Stimulated activated CD4-positive, alpha-beta T cell treated with anti-CD3 and anti-CD28 coated beads, TNF-alpha, amount 100 ng/mL, for 4 hours (primary cell): ENCODE measurements at places on chromosomes 16 and 17.
A peak's percentile ranks its signal among the peaks of the same experiment; 100 is the strongest.

GRCh38 chr17:76966486-76967181 lies 98.4 kb downstream of the MGAT5B start:
- no peak for DNase-seq

DNA sequence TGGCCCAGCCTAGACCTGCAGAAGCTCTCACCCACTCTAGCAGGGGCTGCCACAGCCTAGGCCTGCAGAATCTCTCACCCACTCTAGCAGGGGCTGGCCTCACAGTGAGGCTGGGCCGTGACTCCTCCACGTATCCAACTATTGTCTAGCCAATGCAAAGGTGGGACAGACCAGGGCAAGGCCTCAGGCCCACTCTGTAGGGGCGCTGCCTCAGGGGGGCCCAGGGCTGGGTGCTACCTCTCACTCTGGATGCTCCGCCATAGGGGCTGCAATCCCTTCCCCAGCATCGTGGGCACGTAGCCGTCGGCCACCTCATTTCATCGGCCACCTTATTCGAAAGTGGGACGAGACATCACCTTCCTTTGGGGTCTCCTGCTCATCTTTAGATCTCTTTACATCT lies 51.7 kb downstream of the RPH3AL start:
- DNase-seq, result no peak

GRCh38 chr17:22304667-22305303 lies 612.5 kb downstream of the KCNJ18 start:
- no peak for DNase-seq

- DNase-seq, result no peak
Measured at GRCh38 chr16:9033125-9033830, 58.2 kb upstream of the HAPSTR1 start.

- peak; percentile 55 for DNase-seq
Measured at GRCh38 chr17:51427856-51428255, 167.5 kb downstream of the UTP18 start.

DNA sequence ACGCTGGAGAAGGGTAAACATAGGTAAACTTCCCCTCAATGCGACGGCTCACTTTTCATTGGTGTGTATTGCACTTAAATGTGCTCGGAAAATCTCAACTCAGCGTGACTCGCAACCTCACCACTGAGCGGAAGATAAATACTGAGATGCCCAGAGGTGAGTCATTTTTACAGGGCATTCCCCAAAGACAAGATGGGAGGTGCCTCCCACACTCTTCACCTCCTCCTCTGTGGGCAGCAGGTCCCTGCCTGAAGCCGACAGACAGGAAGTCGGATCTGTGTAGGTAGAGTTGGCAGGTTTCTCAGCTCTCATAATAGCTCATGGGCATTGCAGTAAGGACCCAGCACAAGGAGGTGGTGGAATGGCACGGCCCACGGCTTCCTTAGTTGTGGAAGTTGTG lies 274.6 kb upstream of the HSBP1 start:
- DNase-seq, result no peak

- DNase-seq, result peak; percentile 88
Measured at GRCh38 chr17:781805-782731, at the start of the genes GLOD4 and MRM3. TSS of gene GLOD4 (minus strand) at chr17:782280. CDS start at chr17:782255, 25 bp downstream. TSS of gene MRM3 (plus strand) at chr17:782353. CDS start at chr17:782379, 26 bp downstream.

DNA sequence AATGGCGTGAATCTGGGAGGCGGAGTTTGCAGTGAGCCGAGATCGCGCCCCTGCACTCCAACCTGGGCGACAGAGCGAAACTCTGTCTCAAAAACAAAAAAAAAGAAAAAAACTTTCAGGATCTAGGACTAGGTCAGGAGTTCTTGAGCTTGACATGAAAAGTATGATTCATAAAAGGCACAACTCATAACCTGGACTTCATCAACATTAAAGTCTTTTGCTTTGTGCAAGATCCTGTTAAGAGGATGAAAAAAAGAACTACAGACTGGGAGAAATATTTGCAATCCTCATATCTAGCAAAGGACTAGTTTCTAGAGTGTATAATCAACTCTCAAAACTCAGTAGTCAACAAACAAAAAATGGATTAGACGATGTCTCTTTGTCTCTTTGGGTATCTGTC lies 40.0 kb downstream of the TBC1D16 start:
- DNase-seq, result no peak

GRCh38 chr16:22357635-22357971 lies 16.8 kb downstream of the CDR2 start:
- no peak for DNase-seq

GRCh38 chr17:61335105-61335844 lies 64.4 kb upstream of the TBX2 start:
- DNase-seq, result no peak

DNA sequence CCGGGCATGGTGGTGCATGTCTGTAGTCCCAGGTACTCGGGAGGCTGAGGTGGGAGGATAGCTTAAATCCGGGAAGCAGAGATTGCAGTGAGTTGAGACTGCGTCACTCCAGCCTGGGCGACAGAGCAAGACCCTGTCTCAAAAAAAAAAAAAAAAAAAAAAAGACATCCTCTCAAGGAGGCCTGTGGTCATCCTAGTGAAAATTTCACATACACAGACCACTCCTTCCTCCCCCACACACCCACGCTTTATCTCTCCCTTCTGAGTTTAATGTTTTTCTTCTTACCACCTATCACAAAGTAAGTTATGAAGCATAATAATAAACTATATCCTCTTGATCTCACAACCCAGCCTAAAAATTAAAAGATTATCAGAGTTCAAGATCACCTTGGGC lies 1.3 kb upstream of the NOL11 start:
- DNase-seq, result no peak

- DNase-seq, result no peak
Measured at GRCh38 chr17:8326511-8327302, 12.9 kb upstream of the ODF4 start.

GRCh38 chr16:84840687-84841627 lies 21.2 kb downstream of the CRISPLD2 start:
- DNase-seq, result no peak

- DNase-seq, result no peak
Measured at GRCh38 chr16:58425756-58426494, 33.7 kb downstream of the GINS3 start.

GRCh38 chr17:19331543-19332245 lies 30.8 kb downstream of the B9D1 start:
- no peak for DNase-seq

DNA sequence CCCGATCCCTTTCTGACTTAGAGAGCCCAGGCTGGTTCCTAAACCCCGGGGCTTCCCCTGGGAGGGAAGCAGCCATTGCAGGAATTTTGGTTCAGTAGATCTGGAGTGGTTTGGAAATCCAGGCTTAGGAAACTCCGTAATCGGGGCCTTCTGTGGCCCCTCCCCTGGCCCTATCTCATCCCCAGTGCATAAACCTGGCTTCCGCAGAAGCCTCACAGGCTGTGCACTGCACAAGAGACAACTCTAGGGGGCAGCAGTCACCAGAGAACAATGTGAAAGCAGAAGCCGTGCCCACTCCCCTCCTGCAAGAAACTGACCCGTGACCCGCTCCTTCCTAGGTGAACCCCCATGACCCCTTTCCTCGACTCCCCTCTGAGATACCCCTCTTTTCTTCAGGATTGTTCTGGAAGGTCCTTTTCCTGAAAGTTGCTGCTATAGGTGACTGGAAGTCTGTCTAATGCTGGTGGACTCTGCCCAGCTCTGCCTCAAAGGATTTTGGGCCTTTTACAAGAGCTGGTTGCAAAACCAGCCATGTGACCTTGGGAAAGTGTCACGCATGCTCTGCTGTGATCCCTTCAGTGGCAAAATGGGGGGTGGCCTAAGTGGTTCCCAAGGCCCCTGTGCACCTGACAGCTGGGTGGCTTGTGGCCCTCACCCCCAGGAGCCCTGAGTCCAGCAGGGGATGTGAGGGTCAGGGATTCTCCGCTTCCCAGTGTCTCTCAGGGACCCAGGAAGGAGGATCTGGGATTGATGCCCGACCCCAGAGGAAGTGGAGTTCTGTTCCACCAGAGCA lies 14.4 kb downstream of the GUCY2D start:
- no peak for DNase-seq

DNA sequence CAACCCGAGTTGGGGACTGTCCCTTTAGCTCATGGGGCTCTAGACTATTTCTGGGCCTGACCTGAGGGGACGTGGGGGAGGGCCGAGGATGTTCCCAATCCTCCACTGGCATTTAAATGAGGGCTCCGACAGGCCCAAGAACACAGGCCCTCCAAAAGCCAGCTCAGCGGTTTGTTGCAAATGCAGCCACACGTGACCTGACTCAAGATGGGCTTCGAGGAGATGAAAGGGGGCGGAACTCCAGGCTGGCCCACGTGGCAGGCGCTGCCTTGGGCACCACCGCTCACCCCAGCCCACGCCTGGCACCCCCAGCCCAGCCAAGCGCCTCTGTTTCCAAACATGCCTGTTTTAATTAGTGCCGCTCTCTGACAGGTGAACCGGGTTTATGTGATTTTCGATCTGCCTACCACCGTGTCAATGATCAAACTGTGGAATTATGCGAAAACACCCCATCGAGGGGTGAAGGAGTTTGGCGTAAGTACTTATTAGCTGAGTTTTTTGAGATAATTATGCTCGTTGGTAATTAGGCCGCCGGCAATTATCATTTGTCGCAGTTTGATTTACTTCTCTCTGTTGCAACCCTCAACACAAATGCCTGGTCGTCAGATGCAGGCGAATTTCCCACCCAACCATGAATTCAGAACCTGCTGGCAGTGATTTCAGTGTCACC lies 226.7 kb downstream of the KATNIP start:
- no peak for DNase-seq

- DNase-seq, result no peak
Measured at GRCh38 chr16:76265434-76266045, 11.7 kb upstream of the CNTNAP4 start.

DNA sequence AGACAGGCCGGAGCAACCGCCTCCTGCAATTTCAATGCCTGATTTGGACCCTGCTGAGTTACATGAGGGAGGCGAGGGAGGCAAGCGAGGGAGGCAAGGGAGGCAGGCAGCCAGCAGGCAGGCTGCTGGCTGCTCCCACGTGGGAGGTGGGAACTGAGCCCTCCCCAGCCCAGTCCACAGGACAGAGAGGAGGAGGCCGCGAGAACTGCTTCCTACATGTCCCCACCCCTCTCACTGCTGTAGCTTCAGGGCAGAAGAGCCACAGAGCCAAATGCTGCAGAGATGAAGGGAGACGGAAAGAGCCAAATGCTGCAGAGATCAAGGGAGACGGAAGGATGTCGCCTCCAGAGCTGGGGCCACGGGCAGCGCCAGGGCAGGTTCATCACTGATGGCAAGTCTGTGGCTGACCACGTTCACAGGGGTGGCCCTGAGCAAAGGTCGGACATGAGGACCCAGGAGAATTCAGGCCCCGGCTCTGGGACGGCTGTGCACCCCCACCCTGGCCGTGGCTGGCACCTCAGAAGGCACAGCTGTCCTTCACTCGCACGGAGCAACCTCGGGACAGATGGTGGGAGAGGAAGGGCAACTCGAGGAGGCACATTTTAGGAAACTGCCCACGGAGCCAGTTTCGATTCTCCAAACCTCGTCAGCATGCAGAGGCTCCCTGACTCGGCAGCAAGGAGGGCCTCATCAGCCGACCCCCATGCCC lies 21.5 kb downstream of the RPH3AL start:
- DNase-seq, result no peak

DNA sequence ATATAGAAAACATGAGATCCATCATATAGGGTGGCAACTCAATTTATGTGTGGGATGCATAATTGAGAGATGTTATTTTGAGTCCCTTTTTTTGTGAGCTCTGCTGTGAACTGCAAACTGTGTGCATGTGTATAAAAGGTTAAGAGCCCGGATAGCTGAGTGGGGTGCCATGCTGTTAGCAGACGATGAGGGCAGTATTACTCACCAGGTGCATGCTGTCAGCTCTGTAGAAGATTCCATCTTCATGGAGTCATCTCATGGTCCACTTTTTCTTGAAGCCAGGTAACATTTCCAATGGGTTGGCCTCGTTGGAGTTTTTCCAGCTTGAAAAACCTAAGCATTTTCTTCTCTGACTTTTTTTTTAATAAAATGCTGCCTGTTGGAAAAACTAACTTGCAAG lies 43.0 kb upstream of the RHBDL3 start:
- no peak for DNase-seq

DNA sequence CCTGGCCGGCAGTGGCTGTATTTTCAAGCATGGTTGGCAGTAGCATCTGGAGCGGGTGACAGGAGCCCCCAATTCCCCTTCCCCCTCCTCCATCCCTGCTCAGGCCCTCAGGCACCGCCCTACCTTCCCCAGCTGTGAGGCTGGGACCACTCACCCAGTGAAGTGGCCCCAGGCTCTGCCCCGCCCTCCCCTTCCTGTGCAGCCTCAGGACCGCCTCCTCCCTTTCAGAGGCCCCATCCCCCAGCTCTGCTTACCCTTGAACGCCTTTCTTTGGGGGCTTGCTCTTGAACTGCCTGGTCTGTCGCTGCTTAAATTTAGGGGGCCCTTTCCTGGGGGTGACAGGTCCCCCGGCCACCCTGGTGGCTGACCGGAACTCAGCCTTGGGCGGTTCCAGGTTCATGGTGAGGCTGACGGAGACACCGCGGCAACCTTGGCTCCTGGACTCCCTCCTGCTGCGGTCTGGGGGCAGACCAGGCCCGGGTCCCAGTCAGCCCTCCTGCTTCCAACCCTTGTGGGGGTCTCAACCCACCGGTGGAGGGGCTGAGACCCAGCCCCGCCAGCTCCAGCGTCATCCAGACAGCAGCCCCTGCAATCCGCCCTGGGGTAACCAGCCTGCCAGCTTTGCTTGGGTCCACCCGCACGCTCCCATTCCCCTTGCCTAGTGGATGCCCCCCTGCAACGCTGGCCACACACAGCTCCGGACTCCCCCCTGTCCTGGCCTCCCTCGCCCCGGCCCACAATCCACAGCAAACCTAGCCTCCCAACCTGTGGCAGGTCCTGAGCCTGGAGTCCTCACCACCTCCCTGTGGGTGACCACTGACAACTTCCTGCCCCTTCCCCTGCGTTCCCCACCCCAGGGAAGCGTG lies 3.2 kb downstream of the PDE6G start:
- no peak for DNase-seq

DNA sequence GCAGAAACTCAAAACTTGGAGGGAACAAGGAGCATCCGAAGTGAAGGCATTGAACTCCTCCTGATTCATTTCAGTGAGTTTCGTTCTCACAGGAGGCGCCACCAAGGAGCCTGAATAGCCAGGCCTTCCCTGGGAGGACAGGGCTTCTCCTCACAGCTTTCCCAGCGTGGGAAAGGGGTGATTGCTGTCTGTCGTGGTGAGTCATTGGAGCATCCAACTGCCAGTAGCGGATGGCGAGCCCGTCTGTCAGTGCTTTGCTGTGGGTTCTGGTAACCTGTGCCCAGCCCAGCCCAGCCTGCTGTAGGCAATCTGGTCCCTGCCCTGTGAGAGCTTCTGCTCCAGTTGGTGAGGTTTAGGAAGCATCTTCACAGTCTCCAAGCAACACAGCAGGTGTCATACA lies 28.3 kb downstream of the PLCD3 start:
- no peak for DNase-seq
